ENCODE measurements at places on chromosomes 5 and 9. TPM values are rescaled to one million over a fixed set of nuclear protein-coding genes. Genes with fewer than 3 reads are reported as not detected.

The PDGFRB gene
- total RNA-seq, result 37.5 TPM

The KIF20A gene
- 0.12 TPM for total RNA-seq

The TXNDC8 gene
- not detected for total RNA-seq

The INSL4 gene
- not detected for total RNA-seq
